Mesenteric fat pad (tissue), 1 donor: ENCODE measurements at places on chromosomes 3 and 15.

DNA sequence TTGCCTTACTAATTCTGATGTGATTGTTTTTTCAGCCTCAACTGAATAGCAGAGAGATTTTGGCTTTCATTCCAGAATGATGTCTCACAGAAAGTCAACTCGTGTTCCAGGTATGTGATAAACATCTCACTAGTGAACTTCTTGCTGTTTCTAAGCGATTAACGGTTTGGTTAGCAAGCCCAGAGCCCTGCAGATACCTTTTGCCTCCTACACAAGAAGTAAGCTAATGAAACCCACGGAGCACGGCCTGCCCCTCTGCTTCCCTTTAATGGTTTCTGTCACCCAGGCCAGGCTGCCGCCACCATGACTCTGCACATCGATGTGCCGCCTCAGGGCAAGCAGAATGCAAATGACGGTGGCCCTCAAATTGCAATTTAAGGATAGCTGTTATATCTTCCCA is 155.9 kb upstream of the ICE2 start:
- DNase-seq = no peak

GRCh38 chr3:31659246-31659645 is 126.5 kb downstream of the STT3B start:
- DNase-seq = no peak

- DNase-seq = no peak
These were observed 186.9 kb downstream of the PDZRN3 start for GRCh38 chr3:73437828-73438227.

DNA sequence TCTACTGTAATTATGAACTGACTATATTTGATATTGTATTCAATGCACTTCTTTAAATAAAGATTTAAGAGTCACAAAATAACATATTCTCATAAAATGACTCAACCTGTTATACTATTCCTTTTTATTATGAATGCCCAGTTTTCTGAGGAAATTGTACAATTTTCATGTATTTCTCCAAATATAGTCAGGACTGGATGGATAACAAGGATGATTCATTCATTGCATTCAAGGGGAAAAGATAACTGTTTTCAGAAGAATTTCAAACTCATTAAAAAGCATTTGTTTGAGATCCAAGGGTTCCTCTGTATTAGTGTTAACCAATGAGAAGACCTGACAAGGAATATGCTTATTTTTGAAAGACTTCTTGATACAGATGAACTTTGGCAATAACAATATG is 163.7 kb downstream of the MEIS2 start:
- no peak for DNase-seq

DNA sequence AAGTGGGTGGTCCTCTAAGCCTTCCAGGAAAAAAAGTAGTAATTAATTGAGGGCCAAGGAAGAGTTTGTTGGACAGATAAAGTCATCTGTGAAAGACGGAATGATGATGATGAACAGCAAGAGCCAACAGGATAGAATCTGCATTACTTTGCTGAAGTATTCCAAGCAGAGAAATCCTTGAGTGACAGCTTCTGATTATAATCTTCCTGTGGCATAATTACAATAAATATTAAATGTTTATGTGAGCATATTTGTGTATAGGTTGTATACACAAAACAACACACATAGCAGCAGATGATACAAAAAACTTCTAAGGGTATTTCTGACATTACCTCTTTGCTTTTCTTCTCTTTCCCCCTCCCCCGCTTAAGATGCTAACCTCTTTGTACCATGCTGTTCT is 147.6 kb downstream of the SPATA16 start:
- no peak for DNase-seq

GRCh38 chr3:141523615-141524375 is 37.0 kb downstream of the RASA2 start:
- DNase-seq = no peak

DNA sequence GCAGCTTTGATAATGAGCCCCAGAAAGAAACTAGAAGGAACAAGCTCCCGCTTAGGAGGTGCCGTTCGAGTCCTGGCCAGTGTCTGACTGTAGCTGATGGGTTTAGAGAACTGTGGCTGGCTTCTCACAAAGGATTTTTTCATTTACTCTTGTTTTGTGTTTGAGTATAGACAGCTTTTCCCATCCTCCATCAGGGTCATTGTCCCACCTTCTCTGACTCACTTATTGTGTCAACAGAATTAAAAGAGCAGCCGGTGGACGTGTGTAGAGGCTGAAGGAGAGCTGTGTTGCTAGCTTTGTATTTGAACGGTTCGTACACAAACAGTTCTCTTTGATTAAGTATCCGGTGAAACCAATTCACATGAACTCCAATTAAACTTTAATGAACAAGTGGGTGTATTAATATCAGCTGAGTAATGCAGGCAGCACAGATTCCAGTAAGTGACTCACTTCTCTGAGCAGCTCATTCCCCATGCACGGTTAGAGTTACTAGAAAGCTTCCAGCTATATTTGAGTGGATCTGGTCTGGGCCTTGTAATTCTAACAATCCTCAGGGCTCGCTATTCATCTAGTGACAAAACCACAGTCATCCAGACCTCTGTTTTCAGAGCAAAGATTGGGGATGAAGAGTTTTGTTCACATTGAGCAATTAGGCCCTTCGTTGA is 141.0 kb downstream of the LPP start:
- no peak for DNase-seq

DNA sequence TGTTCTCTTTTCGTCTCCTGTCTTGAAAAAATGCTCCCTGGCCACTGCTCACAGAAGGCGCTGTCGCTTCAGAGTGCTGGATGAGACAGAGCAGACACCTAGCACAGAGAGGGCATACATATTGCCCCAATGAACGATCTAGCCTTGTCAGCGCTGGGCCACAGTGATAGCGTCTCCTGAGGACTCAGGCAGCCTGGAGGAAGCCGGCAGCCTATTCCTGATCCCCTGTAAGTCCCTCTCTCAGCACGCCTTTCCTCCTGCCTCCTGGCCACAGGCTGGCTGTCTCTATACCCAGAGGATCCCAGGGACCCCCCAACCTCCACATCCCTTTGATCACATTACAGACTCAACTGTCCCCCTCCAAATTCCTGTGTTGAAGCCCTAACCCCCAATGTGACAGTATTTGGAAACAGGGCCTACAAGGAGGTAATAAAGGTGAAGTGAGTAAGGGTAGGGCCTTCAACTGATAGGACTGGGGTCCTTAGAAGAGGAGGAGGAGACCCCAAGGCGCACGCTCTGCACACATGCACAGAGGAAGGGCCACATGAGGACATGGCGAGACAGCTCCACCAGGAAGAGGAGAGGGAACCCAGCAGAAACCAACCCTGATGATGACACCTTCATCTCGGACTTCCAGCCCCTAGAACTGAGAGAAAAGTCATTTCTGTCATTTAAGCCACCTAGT is 7.5 kb downstream of the PLA2G4F start:
- DNase-seq = peak; percentile 80

- no peak for DNase-seq
These were observed 18.5 kb upstream of the CSRNP1 start for GRCh38 chr3:39171860-39172259.

GRCh38 chr15:88302373-88302772 is 45.8 kb upstream of the NTRK3 start:
- DNase-seq = no peak

DNA sequence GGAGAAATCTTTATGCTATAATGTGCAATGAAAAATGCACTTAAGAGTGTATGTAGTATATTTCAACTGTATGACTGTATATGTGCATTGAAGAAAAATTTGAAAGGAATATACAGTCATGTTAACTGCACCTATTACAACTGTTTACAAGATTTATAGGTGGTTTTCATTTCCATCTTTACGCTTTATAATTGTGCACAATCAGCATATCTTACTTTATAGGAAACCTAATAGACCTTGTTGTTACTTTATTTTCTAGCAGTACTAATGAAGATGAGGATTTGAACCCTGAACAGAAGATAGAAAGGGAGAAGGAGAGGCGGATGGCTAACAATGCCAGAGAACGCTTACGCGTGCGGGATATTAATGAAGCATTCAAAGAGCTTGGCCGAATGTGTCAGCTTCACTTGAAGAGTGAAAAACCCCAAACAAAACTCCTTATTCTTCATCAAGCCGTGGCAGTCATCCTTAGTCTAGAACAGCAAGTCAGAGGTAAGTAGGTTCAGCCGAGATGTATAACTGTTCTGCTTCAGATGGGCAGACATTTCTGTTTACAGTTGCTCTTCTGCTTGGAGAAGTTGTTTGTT is 103.4 kb upstream of the CGNL1 start:
- DNase-seq = no peak

DNA sequence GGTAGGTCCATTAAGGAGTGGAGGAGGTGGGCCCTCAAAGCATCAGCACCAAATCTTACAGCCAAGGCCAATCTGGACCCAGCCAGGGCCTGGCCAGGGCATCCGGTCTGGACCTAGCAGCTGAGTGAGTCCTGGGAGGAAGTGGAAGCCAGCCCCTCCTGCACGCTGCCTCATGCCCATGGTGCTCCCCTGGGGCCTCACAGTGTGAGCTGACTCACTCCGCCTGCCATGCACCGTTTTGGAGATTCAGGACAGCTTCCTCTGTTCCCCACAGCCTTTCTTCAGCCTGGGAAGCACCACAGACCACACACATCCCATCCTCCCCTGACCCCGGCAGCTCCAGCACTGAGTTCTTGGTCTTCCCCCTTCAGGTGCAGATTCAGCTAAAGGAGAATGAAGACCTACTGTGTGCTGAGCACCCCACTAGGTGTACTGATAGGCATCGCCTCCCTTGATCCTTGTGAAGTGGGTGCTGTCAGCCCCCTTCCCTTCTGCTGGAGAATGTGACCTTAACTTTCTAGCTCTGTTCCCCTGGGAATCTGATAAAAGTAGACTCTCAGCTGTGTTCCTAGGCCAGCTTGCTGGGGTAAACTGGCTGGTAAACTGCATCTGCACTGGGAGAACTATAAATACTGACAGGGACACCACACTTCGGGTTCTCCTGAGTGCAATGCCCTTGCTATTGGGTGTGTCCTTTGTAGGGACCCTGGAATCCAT is 36.8 kb upstream of the SEC13 start:
- DNase-seq = no peak

DNA sequence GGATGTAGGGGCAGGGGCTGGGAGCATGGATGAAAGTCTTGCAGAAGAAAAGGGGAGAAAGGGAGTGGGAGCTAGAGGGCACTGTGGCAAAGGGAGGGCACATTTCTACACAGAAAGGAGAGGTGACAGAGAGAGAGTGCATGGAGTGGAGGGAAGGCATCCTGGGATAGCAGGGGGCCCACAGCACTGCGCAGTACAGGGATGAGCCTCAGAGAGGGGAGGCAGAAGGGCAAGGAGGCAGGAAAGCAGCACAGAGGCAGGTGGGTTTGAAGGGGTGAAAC is 5.4 kb downstream of the STOML1 start:
- DNase-seq = no peak

DNA sequence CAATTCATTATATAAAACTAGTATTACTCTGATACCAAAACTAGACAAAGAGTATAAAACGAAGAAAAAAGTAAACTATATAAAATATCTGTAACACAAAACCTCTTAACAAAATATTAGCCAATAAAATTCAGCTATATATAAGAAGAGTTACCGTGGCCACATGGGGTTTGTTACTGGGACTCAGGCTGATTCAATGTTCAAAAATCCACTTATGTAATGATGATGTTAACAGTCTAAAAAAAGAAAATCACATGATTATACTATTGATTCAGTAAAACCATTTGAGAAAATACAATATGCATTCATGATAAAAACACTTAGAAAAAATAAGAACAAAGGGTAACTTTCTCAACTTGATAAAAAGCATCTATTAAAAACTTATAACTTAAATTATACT is 18.3 kb downstream of the P2RY1 start:
- no peak for DNase-seq

DNA sequence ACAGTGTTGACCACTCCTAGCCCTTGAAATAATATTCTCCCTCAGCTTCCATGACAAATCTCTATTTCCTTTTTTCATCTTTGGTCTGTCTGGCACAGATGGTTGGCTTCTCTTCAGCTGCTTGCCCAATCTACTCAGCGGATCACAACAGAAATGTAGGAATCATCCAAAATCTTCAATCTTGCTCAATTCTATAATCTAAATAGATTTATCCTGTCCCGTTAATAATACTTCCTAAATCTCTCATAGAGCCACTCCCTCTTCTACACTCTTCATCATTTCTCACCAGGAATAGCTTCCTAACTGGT is 3.8 kb downstream of the PEAK1 start:
- no peak for DNase-seq

DNA sequence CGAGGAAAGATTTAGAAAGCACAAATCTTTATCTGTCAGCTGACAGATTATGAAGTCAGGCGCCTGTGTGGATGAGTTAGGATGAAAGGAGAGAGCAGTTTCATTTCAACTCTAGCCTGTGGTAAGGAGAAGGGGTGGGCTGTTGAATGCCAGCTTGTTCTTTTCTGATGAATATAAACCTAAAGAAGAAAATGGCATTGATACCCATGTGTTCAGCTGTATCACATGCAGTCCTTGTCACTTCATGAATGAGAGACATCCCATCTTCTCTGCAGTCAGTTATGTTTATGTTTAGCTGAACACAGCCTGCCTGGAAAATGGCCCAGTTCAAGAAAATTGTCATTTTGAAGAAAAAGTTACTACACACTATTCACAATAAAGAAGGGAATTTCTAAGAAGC is 345.7 kb upstream of the RBMS3 start:
- DNase-seq = no peak

DNA sequence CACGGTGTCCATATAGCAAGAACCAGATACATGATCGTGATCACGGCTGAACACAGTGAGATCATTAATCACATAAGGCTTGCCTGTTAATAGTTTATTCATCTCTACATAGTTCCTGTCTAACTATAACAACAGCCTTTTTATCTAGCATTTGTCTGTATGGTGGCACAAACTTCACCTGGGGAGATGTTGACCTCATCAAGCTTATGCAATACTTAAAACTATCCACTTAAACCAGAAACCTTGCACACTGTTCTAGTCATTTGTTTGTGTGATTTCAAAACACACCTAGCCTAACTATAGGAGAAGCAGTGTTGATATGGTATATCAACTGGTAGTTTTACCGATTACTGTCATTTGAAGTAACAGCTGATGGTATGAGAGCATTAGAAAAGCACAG is 124.8 kb downstream of the VPS13C start:
- DNase-seq = no peak

GRCh38 chr3:54875596-54876268 is 52.1 kb downstream of the LRTM1 start:
- DNase-seq = no peak

DNA sequence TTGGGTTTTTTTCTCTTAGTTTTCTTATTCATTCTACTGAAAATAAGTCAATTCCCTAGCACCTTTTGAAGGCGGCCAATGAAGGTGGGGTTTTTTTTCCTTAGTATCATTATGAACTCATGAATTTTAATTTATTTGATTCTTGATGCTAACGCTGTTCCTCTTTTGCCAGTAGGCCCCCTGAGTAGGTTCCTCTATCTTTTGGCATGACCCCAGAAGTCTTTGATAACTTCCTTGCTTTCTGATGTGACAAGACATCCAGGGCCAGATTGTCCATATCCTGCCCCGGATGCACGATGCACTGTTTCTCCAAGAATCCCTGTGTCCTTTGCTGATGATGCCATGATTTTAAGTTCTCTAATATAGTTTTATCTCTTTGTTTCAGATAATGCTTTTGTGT is 20.6 kb downstream of the LRRK1 start:
- DNase-seq = no peak
